Astrocyte of the spinal cord (primary cell): ENCODE measurements at places on chromosomes 7 and 10.

GRCh38 chr10:10259013-10259412 lies 758.7 kb upstream of the CELF2 start:
- no peak for DNase-seq

DNA sequence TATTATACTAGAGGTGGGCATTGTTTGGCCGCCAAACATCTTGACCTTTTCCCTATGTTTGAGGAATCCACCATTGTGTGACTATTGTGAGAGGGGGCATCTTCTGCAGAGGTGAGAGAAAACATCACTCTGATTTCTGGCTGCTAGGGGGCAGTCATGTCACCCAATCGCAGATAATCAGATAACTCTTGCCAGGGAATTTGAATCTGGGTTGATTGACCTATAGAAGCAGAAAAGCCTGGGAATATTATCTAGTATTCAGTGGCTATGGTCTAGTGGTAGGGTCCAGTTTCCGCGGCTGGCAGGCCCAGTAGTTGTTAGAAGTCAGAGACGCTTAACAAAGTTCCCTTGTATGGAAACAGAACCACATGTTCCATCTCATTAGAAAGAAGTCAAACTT lies 808.5 kb downstream of the PHTF2 start:
- no peak for DNase-seq

GRCh38 chr10:86802473-86803108 lies 46.2 kb downstream of the BMPR1A start:
- DNase-seq = no peak

- peak; percentile 69 for DNase-seq
Observed at GRCh38 chr7:87312215-87312865, 33.1 kb upstream of the CROT start.

GRCh38 chr10:58577437-58577777 lies 64.7 kb downstream of the BICC1 start:
- peak; percentile 61 for DNase-seq

GRCh38 chr7:132109769-132110168 lies 466.5 kb downstream of the PLXNA4 start:
- no peak for DNase-seq

DNA sequence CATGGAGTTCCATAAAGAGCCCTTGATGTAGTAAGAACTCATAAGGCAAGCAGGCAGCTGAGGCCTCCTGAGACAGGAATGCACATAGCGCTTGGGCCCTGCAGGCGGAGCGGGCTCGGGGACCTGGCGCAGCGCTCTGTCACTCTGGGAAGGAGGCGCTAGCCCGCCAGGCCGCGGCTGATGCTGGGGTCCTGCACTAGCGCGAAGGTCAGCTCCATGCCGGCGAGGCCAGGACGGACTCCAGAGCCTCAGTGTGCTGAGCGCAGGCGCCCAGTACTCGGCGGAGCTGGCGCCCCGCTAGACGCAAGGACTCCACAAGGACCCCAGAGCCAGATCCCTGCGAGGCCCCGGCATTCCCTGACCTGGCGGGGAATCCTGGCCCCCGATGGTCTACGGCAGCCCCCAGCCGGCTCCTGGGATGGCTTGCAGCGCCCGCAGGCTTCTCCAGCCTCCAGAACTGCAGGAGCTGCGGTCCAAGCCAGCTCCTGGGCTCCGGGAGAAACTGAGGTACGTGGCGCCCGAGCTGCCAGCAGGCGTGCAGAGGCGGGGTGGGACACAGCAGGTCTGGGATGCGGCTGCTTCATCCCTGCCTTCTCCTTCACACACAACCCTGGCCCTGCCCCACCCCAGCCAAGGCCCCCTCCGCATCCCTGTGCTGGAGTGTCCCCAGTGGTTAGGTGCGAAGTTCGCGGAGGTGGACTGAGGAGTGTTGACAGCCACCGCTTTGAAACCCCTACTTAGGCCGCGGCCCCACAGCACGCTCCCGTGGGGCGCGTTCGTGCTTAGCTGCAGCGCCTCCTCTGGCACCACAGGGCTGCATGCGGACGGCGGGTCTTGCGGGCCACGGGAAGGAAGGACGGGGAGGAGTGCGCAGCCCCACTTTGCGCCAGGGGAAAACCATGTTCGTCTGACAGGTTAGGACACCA lies 761.5 kb upstream of the POM121L12 start:
- no peak for DNase-seq

GRCh38 chr10:69461243-69462025 lies 10.2 kb downstream of the TSPAN15 start:
- DNase-seq = no peak

GRCh38 chr10:106548832-106549231 lies 615.7 kb downstream of the SORCS1 start:
- DNase-seq = no peak

GRCh38 chr7:134946260-134946659 lies 40.0 kb upstream of the AGBL3 start:
- no peak for DNase-seq

- DNase-seq = no peak
Observed at GRCh38 chr10:18313626-18314025, 173.4 kb downstream of the CACNB2 start.

DNA sequence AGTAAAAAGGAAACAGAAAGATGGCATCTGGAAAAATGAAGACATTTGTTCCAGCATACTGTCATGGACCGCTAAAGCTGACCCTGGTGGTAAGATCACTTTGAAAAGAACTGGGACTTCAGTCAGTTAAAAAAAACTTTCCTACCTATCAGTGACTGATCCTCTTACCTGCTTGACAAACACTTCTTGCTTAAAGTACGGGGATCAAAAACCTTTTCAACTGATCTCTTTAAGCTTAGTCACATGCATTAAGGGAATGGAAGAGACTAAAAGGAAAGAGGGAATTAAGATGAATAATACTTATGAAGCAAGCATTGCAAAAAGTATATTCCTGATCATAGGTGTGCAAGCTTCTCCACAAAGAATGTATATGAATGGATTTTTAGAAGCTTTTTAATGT lies 42.1 kb downstream of the MTERF1 start:
- no peak for DNase-seq

DNA sequence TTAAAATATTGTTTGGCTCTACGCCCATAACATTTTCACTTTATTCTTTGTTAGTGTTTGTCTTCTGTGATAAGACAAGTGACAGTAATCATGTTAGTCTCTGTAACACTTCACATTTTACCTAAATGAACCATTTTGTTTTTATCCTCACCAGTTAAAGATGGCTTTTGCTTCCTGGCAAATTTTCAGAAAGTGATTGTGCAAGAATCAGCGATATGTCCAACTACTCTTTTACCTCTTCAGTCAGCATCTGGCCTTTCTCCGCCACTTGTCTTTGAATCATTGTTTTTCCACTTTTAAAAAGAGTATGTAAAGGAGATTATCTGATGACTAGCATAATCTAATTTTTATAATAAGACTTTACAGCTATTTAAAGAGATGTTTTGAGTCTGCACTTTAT lies 3.5 kb downstream of the DGKB start:
- DNase-seq = no peak

DNA sequence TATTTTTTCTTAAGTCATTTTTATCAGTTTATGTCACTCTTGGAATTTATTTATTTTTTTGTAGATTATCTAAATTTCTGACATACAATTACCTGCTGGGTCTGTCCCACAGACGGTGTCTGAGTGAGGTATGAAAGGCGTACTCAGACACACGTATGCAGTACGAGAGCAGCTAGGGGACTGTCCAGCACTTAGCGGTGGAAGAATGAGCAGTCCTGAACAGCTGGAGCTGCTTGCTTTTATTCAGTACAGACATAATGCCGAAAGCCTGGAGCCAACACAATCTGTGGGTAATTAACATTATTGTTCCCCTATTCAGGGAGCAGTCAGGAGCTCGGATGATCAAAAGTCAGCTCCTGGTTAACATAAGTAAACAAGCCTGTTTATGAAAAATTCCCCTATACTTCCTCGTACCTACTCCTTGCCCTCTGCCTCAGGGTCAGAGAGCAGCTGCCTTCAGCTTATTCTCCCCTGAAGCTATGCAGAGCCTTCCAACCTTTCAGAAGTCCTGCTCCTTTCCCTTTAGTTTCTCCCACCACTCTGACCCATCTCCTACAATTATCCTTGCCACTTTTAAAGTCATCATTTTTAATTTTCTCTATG lies 488.0 kb upstream of the POM121L12 start:
- DNase-seq = no peak

DNA sequence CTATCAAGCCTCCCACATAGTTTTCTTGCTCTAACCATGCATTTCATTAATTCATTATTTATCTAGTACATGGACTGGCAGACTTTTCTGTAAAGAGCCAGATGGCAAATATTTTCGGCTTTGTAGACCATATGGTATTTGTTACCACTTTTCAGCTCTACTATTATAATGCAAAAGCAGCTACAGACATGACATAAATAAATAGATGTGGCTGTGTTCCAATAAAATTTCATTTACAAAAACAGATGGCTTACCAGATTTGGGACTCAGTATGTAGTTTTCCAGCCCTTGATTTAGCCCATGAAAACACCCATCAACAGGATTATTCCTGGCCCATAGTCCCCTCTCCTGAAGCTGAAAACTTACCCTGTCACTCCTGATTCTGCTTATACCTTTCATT lies 32.1 kb downstream of the PLCE1 start:
- no peak for DNase-seq

DNA sequence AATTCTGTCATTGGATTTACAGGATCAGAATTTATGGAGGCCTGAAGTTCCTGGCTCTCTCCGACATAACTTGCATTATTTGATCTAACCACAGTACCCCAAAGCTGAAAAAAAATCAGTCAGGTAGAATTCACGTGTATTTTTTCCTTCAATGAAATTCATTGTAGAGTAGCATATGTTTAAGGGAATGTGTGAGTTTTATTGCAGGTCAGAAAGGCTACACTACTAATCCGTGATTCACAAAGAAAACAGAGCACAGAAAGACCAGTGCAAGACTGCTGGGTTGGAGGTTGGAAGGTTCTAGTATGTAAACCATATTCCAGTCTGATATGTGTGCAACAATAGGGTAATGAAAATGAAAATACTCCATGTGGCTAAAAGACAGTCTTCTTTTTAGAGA lies 247.0 kb upstream of the FERD3L start:
- peak; percentile 91 for DNase-seq

- DNase-seq = no peak
Observed at GRCh38 chr7:98982686-98983085, 104.4 kb downstream of the TRRAP start.

GRCh38 chr7:151551820-151552219 lies 32.1 kb upstream of the RHEB start:
- no peak for DNase-seq

DNA sequence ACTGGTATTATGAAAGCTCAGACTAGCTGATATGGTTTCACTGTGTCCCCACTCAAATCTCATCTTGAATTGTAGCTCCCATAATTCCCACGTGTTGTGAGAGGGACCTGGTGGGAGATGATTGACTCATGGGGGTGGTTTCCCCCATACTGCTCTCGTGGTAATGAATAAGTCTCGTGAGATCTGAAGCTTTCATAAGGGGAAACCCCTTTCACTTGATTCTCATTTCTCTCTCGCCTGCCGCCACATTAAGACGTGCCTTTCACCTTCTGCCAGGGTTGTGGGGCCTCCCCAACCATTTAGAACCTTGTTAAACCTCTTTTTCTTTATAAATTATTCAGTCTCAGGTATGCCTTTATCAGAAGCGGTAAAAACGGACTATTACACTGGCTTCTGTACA lies 40.3 kb downstream of the COL13A1 start:
- no peak for DNase-seq

- peak; percentile 76 for DNase-seq
Observed at GRCh38 chr7:105975770-105976417, 12.8 kb downstream of the CDHR3 start.

DNA sequence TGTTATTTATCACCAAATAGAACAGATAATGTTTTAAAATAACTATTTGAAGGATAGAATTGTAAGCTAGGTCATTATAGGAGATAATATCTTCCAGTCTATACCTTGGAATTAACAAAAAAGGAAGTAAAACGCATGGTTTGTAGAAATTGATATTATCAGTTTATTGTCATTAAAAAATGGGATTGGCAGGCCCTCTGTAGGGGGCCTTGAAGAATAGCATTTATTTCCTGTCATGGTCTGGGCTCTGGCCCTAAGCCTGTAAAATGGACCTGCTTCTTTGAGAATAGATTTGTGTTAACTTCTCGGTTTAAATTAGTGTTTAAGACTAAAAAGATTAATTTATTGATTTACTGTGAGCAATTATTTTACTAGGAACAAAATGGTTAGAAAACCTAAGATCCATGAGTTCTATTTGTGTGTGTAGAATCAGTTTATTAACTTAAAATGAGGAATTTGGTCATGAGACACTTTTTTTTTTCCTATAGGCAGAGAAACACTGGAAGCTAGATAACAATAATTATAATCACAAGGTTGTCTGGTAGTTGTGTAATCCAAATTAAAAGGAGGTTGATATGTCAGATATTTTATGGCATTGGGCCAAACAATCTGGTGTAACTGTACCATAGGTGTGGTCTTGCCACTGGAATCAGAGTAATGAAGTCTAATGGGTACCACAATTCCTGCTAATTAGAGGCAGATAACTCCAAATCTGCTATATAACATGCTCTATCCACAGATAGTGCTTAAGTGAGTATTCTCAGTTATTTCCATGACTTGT lies 197.4 kb upstream of the FOXP2 start:
- no peak for DNase-seq

- no peak for DNase-seq
Observed at GRCh38 chr10:21614000-21614399, 80.0 kb downstream of the MLLT10 start.

- DNase-seq = no peak
Observed at GRCh38 chr7:157996359-157997079, 591.1 kb downstream of the PTPRN2 start.

- DNase-seq = no peak
Observed at GRCh38 chr10:77821551-77821950, 105.0 kb downstream of the DLG5 start.

- peak; percentile 17 for DNase-seq
Observed at GRCh38 chr10:72379776-72380175, 25.1 kb upstream of the DNAJB12 start.

GRCh38 chr7:44678471-44679179 lies 70.0 kb upstream of the ZMIZ2 start:
- peak; percentile 12 for DNase-seq

DNA sequence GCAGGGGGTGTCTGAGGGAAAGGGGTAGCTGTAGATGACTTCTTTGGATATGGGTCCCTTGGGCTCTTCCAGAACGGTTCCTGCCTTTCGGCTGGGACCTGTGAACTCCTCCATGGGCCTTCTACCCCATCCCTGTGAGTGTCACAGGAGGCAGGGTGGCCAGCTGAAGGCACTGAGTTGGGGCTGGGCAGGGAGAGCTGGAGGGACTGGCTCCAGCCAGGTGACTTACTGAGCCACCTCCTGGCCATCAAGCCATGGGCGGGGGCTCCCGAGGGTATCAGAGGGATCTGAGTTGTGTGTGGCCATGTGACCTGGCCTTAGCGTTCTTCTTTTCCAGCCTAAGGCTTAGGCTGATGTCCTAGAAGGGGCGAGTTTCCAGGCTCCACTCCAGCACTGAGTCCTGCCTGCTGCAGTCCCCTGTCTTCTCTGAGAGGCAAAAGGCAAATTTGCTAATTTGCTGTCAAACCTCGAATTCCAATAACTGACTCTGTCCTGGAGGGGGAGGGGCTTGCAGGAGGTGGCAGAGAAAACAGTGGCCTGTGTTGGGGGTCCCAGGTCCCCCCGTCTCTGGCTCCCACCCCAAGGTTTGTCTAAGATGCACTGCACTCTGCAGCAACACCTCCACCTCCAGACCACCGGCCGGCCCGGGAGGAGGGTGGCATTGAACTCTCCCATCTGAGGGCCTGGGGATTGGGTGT lies 27.2 kb downstream of the ADCYAP1R1 start:
- no peak for DNase-seq

- DNase-seq = no peak
Observed at GRCh38 chr7:90877201-90877600, 281.1 kb downstream of the CDK14 start.

- DNase-seq = no peak
Observed at GRCh38 chr10:79249186-79250121, 97.8 kb upstream of the PPIF start.

- no peak for DNase-seq
Observed at GRCh38 chr10:517872-518475, 171.5 kb downstream of the DIP2C start.
